ENCODE measurements at places on chromosomes 2 and 18.

DNA sequence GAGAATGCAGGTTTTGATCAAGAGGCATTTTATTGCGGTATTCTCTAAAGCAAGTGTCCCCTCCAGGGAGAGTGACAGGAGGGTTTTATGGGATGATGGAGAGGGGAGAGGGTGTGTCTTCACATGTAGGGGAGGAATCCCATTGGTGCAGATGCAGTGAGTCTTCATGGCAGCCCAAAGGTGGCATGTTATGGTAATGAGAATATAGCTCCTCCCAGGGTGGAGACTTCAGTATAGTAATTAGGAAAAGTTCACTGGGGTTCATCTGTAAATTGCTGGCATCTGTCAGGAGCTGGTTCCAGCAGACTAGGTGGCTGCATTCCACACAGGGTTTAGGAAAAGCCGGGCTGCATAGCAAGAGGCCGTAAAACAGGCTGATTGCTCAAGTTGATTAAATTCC lies 230.7 kb upstream of the CCDC68 start:
- no peak for DNase-seq

DNA sequence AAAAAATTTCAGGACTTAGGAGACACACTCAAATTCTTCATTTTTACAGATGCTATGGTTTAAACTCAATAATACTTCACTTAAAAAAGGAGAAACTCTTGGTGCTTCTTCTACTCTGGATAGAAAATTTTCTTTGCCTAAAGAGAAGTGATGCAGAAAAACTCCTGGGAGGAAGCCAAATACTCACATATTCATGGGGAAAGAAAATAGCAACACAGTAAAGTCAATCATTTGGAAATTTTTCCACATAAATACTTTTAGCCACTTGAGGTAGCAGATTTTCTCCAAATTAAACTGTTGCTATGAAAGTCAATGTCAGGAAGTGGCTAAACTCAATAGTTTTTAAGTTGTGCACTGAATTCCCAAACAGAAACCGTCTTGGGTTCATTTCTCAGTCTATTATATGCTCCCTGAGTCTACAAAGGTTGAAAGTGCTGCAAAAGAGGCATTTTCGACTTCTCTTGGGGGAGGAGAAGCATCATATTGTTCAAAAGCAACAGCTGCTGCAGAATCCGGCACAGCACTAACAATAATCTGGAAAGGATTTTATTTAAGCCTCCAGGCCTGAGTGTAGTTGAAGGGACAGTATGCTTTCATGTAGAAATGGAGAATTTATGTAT lies 81.1 kb downstream of the UPP2 start:
- no peak for DNase-seq

- DNase-seq, result no peak
Observed at GRCh38 chr2:136291871-136292270, 173.9 kb upstream of the CXCR4 start.

DNA sequence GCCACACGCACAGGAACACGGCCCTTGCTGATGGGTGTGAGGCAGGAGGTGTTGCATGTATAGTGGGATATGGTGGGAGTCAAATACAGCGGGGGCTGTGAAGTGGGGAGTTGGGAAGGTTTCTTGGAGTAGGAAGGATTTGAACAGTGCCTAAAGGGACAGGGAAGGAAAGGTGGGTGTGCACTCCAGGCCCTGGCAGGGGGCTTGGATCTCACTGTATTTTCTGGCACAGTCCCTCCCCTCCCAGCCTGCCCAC lies 6.9 kb downstream of the RAB31 start:
- no peak for DNase-seq

DNA sequence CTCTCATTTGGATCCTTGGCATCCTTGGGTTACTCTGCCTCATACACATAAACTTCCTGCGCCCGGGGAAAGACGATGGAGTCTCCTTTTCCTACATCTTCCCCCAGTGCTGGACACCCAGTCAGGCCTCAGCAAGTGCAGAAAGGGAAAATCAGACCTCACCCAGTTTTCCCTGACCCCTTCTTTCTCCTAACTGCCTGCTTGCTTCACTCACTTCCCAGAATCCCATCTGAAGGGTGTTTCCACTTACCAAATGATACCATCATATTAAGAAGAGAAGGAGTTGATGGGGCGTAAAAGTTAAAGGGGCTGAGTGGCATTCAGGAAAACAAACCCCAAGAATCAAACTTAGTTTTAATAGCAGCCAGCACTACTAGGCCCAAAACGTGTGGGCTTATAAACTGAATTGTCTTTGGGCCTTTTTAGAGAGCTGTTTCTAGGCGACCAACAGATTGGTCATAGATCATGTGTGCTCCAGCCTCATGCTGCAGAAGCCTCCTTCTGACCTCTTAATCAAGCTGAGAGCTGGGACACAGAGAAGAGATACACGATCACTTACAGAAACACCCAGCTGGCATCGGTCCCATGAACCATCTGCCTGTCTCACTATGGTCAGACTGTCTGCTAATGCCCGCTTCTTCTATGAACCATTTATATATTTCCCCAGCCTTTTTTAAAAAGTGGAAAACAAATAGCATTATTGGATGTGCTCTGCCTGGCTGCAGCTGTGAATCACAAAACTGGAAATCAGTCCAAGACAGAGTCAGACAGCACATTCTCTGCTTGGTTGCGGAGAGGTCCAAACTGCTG lies 165.7 kb upstream of the SLC14A2 start:
- DNase-seq, result no peak

DNA sequence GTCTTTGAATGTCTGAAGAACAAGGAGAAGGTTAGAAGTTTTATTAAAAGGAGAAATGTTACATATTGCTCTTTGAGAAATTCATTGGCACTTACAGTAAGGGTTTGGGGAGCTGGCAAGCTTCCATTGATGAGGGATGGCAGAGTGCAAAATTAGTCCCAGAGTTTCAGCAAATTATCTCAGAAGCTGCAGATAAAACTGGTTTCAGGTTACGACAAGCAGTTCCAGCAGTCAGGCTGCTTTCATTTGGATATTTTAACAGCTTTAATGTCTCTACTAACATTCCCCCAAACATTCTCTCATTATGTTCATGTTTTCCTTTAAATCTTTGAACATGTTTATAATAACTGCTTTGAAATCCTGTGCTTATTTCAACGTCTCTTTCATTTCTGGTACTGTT lies 153.1 kb downstream of the TTC27 start:
- no peak for DNase-seq

GRCh38 chr2:120599072-120599471 lies 136.6 kb upstream of the GLI2 start:
- no peak for DNase-seq

- no peak for DNase-seq
Observed at GRCh38 chr18:46427216-46427995, 229.6 kb downstream of the LOXHD1 start.

DNA sequence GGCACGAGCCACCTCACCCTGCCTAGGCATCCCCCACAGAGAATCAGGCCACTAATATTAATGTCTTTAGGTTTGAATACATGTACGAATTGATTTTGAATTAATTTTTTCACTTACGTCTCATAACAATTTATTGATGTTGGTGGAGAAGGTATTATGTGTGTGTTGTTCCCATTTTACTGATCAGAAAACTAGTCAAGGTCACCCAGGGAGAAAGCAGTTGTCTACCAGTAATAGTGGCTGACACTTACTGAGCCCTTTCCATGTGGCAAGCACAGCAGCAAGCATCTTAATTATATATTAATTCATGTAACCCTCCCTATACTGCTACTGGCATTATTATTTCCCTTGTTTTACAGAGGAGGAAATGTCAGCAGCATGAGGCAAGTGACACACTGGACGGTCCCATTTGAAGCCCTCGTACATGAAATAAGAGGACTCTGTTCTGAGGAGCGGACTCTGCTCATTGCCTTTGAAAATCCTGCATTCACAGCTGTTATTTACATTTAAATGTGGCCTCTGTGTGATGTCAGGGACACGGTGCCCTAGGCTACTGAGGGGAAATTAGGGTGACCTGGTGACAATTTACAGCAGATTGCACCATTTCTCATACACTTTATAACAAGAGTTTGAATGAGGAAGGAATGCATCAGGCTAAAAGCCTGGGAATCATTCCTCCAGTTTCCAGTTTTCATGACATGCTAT lies 30.9 kb upstream of the KCNE4 start:
- no peak for DNase-seq

DNA sequence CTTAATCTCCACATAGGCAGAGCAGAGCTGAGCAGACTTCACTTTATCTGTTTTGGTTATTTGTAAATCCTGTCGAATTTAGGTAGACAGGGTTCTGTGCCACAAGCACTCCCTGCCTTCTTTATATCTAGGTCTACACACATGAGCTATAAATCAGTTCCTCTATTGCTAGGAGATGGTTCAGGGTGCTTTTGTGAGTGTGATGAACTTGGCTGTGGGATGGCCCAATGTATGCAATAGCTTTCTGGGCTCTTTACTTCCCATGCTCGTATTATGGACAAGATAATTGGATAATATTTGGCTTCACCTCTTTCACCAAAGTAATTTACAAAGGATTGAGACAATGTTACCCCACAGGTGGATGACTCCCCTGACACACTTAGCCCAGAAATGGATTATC lies 72.2 kb downstream of the PLB1 start:
- no peak for DNase-seq

- DNase-seq, result no peak
Observed at GRCh38 chr2:222490131-222490530, 65.8 kb downstream of the SGPP2 start.

- no peak for DNase-seq
Observed at GRCh38 chr2:37873229-37873628, 51.9 kb upstream of the RMDN2 start.

GRCh38 chr2:222792001-222792611 lies 68.7 kb upstream of the ACSL3 start:
- no peak for DNase-seq

DNA sequence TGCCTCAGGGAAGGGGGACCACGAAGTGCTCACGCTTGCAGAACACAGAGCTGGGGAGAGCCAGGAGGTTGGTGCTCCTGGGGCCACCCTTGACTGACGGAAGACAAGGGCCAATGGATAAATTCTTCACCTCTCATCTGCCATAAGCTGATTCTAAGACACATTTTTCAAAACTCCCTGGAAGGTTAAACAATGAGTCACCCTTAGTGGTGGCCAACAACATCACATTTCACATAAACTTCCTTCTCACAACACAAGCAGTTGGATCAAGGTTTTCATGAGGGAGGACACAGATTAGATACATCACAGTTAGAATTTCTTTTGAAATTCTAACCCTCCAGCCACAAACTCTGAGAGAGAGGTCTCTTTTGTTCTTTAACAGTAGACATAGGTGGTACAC lies 713.6 kb upstream of the POU3F3 start:
- no peak for DNase-seq

- DNase-seq, result no peak
Observed at GRCh38 chr2:16750175-16750924, 84.7 kb upstream of the CYRIA start.

GRCh38 chr2:15630121-15630977 lies 38.7 kb downstream of the DDX1 start:
- no peak for DNase-seq
